ENCODE measurements at places on chromosomes 16 and 17.

- DNase-seq = no peak
Observed at GRCh38 chr17:35374766-35375344, 1.4 kb upstream of the SLFN11 start.

- DNase-seq = no peak
Observed at GRCh38 chr17:41478237-41478636, 2.7 kb downstream of the KRT35 start.

DNA sequence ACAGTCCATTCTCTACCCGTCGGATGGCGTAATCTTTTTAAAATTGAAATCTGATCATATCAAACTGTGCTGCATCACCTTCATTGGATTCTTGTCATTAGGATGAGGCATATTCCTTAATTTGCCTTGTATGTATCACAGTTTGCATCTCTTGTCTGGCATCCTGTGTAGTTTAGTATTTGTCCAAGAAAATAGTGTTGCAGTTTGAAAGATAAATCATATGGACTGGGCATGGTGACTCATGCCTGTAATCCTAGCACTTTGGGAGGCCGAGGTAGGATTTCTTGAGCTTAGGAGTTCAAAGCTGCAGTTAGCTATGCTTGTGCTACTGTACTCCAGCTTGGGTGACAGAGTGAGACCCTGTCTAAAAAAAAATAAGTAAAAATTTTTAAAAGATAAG, 5.8 kb upstream of the RSL1D1 start:
- no peak for DNase-seq

GRCh38 chr16:87366930-87367329, 16.6 kb downstream of the FBXO31 start:
- DNase-seq = no peak

GRCh38 chr17:67401598-67402504, 24.8 kb downstream of the PITPNC1 start:
- no peak for DNase-seq

- DNase-seq = no peak
Observed at GRCh38 chr16:9614389-9614788, 522.9 kb downstream of the HAPSTR1 start.

GRCh38 chr16:66247516-66248481, 118.7 kb upstream of the CDH5 start:
- no peak for DNase-seq

- no peak for DNase-seq
Observed at GRCh38 chr17:78484271-78485246, 92.6 kb downstream of the DNAH17 start.

GRCh38 chr17:80261895-80262279, 1.2 kb downstream of the RNF213 start:
- DNase-seq = no peak

GRCh38 chr17:61398721-61399130, 917 bp upstream of the TBX2 start:
- DNase-seq = no peak

DNA sequence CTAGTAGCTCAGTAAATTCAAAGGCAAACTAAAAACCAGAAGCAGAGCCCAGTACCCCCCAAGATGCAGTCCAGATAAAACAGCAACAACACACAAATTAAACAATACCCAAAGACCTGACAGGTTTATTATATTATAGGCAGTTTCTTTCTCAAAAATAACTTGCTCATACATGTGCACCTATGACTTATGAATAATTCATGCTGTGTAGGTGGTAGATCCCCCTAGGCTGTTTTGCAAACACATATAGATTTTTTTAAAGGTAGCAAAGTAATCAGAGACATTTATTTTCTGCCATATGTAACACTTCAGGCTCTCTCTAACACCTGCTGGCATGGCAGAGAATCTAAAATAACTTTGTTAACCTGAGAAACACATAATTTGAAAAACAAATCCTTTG, 27.2 kb downstream of the CACNG1 start:
- no peak for DNase-seq

- no peak for DNase-seq
Observed at GRCh38 chr16:84378099-84378498, 9.8 kb downstream of the ATP2C2 start.

GRCh38 chr17:80455336-80455710, 21.1 kb downstream of the NPTX1 start:
- DNase-seq = no peak

- no peak for DNase-seq
Observed at GRCh38 chr17:72046178-72046577, 74.6 kb upstream of the SOX9 start.

- DNase-seq = no peak
Observed at GRCh38 chr17:81884968-81885367, 6.4 kb downstream of the ALYREF start.

- DNase-seq = no peak
Observed at GRCh38 chr16:28555561-28555960, 1.8 kb downstream of the SGF29 start.

GRCh38 chr16:10738231-10739077, 5.2 kb upstream of the NUBP1 start:
- no peak for DNase-seq

Data from DMS 273 treated with DMSO at 0.1 percent for 48 hours (cell line).